Activated naive CD4-positive, alpha-beta T cell treated with anti-CD3 and anti-CD28 coated beads, Interleukin-2, amount 10 ng/mL, durations not matched to agents 7 days and 5 days (primary cell): ENCODE measurements at places on chromosomes 7 and 10.

GRCh38 chr7:130960208-130960988 is 226.4 kb upstream of the KLF14 start:
- DNase-seq: peak; percentile 59

DNA sequence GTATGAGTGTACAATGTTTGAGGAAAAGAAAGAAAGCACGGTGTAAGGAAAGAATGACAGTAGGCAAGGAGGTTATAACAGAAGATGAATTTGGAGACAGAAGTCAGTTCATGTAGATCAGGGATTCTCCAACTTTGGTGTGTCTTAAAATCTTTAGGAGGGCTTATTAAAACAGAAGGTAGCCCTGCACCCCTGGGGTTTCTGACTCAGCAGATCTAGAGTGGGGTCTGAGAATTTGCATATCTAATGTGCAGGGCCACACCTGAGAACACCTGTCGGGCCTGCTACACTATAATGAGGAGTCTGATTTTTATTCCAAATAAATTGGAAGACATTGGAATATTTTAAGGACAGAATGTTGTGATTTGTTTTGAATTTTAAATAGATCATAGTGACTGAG is 120.6 kb downstream of the RNF133 start:
- DNase-seq: no peak

DNA sequence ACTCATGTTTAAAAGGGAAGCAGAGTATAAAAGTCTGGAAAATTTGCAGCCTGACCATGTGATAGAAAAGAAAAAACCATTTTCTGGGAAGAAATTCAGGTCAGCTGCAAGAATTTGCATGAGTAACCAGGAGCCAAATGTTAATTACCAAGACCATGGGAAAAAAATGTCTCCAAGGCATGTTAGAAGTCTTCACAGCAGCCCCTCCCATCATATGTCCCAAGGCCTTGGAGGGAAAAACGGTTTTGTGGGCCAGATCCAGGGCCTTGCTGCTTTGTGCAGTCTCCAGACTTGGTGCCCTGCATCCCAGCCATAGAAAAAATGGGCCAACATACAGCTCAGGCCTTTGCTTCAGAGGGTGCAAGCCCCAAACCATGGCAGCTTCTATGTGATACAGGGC is 1019.6 kb upstream of the SORCS1 start:
- no peak for DNase-seq

GRCh38 chr10:131748191-131748590 is 152.6 kb upstream of the PPP2R2D start:
- no peak for DNase-seq

DNA sequence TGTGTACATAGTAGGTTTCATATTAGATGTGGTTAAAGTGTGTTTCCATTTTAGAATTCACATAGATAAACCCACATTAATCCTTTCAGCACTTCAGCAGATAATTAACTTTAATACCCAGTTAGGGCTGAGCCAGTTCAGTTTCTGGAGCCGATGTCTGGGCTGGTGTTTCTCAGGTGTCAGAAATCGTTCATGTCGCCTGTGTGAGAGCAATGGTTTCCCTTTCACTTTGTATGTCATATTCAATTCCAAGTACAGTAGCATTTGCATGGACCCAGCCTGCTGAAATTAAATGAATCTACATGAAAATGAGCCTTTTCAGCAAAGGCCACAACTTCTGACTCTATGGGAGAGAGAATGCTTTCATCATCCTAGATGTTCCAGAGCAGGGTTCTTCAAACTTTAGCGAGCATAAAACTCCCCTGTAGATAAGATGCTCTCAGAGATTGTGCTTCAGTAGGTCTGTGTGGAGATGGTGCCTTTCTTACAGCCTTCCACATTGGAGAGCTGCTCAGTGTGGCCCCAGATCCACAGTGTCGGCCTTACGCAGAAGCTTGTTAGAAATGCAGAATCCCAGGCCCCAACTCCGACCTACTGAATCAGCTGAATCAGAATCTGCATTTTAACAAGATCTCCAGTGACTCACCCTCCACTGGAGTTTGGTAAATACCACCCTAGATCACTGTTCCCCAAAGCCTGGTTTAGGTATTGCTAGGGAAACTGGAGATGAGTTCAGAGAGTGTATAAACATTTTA is 19.6 kb downstream of the WIPF3 start:
- no peak for DNase-seq

DNA sequence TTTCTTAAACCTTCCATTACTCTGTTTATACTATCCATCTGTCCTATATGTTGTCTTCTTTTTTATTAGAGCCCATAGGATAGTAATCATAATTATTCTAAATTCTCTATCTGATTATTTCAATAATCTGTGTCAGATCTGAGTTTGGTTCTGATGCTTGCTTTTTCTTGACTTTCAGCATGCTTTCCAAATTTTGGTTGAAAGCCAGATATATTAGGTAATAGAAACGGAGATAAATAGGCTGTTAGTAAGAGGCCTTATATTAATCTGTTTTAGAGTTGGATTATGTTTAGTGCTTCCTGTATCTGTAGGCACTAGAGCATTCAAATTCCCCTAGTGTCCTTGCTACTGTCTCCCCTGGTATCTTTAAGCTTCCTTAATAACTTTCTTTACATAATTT is 939.9 kb upstream of the GHITM start:
- no peak for DNase-seq

DNA sequence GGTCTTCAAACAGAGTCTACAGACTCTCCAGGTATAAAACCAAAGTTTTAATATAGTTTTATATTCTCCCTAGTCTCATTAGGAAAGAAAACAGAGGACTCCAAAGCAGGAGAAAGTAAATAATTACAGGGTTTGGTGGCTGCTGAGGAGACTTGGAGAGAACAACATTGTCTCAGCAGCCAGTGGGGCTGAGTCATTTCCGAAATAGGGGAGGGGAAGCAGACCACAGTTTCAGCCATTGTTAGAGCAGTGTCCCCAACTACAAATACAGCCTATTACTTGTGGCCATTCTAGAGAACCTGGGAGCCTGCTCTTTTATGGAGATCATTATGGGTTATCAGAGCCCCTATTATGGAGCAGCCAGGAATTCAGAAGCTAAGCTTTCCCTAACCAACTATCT is 44.2 kb upstream of the A1CF start:
- DNase-seq: no peak

- no peak for DNase-seq
These were observed 91.4 kb downstream of the FAM107B start for GRCh38 chr10:14683256-14683655.

DNA sequence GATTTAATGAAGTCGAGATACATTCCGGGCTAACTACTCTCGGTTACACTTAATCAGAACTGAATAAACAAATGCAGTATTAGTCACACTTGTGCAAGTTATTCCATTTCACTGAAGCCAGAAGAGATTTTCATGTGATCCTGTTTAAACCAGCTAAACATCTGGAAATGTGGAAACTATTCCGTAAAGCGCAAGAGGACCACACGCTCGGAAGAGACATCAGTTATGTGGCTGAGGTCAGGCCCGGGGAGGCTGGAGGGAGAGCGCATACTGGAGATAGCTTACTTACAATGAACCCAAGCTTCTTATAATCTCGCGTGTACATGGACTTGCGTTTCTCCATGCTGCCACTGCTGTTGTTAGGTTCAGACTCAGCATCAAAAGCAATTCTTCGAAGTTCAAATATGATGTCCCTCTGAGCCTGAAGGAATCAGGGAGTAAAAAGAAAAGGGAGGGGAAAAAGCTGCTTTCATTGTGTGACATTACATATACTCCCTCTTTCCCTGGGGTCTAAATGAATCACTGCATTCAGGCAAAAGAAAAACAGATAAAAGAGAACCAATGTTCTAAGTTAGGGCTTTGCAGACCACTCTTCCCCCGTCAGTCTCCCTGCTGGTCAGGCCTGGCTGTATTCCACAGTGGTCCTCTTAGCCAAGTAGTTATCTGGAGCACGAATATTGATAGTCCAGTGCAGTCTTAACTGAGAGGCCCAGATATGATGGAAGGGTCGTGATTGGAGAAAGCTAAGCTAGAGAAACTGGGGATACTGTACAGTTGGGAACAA is 237.4 kb downstream of the ELMO1 start:
- no peak for DNase-seq

DNA sequence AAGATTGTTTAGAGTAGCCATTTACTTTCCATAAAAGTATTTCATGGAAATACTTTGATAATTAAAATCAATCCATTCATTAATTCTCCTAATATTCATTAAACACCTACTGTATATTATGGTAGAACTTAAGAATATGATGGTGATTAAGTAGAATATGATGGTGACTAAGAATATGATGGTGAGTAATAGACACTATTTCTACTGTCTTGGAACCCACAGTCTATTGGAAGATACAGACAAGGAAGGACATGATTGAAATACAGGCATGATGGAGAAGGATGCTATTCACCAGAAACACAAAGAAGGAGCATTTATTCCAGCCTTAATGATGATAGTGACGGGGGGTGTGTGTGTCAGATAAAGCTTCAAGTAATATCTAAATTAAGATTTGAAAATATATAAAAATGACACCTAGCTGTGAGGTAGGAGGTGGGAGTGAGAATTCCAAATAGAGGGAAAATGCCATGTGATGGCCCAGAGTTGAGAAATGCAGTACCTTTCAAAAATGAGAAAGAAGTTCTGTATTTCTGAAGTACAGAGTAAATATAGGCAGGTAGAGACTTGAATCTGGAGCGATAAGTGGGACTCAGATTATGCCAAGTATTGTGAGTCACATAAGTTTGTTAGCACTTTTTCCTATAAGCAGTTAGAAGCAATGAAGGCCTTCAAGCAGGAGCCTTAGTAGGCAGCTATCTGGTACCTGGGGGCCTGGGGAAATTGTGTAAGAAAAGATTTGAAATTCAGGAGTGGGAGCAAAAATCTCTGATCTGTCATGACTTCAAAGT is 12.5 kb upstream of the CDK13 start:
- no peak for DNase-seq

- DNase-seq: peak; percentile 11
These were observed 57.7 kb downstream of the DNAJB6 start for GRCh38 chr7:157394246-157395191.
